ENCODE measurements at places on chromosomes 16 and 17. TPM values are rescaled to one million over a fixed set of nuclear protein-coding genes. Genes with fewer than 3 reads are reported as not detected.

DNA sequence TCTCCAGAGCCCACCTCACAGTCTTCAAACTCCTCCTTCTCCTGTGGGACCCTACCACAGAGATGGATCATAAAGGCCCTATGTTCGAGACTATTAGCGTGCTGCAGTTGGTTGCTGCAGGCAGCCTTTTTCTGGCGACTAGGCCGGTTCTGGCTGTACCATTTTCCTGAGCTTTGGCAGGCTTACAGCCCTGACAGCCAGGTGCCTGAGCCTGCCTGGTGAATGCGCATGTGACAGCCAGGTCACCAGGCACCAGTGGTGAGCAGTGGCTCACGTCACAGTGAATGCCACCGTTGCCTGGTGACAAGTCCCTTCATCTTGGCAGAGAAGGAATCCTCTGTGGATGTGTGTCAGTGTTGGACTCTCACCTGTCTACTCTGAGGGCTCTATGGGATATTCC is 978.8 kb downstream of the KCNJ18 start:
- no peak for DNase-seq

EVI2A gene
- 11.8 TPM for total RNA-seq

GRCh38 chr17:36900160-36900512 is 37.1 kb upstream of the LHX1 start:
- no peak for DNase-seq

NOL3 gene
- total RNA-seq: 12.8 TPM

CMTM2 gene
- not detected for total RNA-seq

GPS1 gene
- 67.0 TPM for total RNA-seq

ITGA2B gene
- total RNA-seq: 0.26 TPM

ACE gene
- total RNA-seq: 2.5 TPM

ABCC11 gene
- 0.17 TPM for total RNA-seq

IGF2BP1 gene
- total RNA-seq: under 0.01 TPM

SDR42E1 gene
- total RNA-seq: 0.77 TPM

LAT gene
- 0.26 TPM for total RNA-seq

C1QTNF1 gene
- 45.2 TPM for total RNA-seq

- DNase-seq: peak; percentile 53
Observed at GRCh38 chr17:59572301-59572924, 7.0 kb downstream of the DHX40 start.

ZKSCAN2 gene
- 3.3 TPM for total RNA-seq

DNA sequence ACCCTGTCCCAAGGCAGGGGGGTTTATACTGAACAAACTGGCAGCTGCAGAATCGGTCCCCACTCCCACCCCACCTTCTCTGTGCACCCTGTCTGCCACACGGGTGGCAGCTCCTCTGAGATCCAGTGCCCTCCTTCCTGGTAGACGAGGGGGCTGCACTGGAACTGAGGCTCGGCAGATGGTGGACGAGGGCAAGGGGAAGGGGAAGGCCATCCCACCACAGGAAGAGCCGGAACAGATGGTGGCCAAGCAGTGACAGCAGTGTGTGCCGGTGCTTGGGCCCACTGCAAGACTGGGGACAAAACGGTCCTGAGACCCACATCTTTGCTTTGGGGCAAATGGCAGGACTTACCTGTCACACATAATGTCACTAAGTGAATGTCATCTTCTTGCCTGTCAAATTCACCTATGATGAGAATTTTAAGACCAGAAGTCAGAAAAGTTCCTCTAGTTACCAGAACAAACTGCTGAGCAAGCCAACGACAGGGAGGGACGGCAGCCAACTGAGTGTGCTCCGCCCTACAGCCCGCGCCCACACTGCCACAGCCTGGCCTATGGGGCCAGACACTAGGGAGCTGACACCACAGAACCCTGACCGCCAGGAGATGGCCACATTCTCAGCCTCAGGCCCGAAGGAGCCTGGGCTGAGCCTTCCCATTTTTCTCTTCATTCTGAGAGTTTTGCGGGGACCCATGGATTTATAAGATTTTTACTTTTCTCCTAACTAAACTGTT is 14.4 kb downstream of the NTAN1 start:
- DNase-seq: peak; percentile 81

HOXB6 gene
- total RNA-seq: 16.2 TPM

HES7 gene
- under 0.01 TPM for total RNA-seq

DNA sequence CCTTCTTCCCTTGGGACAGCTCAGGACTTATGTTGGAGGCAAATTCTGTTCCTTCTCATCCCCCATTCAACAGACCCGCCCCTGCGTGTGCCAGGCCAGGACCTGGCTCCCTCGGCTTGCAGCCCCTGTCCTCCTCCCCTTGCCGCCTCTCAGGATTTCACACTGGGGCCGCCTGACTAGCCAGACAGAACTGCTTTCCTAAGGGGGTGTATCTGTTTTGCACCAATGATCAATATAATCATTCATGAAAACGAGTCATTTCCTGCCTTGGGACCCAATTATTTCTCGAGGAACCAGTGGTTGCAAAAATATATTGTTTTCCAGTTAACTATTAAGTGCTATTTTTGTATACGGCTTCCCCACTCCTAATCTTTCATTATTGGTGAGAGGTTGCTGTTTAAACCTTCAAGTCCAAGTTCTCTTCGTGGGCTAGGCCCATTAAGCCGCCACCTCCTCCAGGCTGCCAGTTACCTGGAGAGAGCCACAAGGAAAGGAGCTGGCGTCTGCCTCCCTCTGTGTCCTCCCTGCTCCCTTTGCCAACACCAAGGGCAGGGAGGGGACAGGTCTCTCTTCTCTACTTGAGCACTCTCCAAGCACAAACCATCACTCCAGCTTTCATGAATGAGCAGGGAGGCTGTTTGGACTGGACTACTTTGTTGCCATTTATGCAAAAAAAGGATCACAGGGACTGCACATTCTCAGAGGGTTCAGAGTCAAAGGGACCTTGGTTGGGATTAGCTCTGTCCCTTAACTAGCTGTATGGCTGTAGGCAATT is 8.9 kb downstream of the DCAKD start:
- DNase-seq: no peak

DNA sequence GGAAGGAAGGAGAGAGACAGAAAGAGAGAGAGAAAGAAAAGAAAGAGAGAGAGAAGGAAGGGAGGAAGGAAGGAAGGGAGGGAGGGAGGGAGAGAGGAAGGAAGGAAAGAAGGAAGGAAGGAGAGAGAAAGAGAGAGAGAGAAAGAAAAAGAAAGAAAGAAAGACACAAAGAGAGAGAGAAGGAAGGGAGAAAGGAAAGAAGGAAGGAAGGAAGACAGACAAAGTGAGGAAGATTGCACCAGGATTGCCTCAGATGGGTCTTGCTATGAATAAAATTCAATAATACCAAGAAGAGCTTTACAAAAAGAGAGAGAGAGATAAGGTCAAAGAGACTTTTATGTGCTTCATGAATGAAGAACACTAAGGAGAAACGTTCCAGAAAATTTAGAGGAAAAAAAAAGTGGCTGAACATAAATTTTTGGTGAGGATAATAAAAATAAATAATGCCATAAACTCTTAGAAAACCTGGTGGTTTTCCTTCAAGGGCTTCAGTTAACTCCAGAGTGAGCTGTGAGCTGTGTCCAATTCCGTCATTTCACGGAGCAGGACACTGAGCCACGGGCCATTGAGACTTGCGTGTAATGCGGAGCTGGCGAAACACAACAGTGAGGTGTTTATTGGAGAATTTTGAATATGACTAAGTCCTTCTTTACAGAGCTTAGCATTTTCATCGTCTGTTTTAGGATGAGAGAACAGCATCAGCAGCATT is 72.7 kb upstream of the TNRC6C start:
- DNase-seq: no peak

DNA sequence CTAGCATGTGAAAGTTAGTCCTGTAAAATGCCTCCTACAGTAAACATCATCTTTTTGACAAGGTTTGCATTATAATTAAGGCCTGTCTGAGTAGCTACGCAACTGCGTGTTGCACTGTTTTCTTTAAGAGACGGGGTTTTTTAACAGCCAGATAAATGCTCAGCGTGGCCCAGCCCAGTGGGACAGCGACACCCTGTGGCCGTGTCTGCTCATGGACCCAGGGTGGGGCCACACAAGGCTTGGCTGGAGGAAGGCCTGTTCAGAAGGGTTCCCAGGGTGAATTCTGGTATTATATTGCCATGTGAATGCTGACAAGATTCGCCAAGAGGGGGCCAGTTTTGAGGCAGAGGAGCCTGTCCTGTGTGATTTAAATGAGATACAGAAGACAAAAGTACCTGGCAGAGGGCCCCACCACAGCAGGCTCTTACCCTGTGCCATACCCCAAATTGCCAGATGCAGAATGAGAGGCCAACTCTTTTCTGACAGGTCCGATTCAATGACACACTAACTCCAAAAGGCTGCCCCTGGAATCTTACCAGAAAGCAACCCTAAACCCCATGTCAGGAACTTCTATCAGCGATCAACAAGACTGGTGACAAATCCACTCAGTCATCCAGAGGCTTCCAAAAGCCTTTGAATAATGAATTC is 65.9 kb upstream of the IRX6 start:
- peak; percentile 27 for DNase-seq

GRCh38 chr17:68800751-68801150 is 154.4 kb downstream of the ABCA8 start:
- peak; percentile 35 for DNase-seq

GRCh38 chr17:59848778-59849177 is 44.0 kb downstream of the TUBD1 start:
- DNase-seq: peak; percentile 61

DNA sequence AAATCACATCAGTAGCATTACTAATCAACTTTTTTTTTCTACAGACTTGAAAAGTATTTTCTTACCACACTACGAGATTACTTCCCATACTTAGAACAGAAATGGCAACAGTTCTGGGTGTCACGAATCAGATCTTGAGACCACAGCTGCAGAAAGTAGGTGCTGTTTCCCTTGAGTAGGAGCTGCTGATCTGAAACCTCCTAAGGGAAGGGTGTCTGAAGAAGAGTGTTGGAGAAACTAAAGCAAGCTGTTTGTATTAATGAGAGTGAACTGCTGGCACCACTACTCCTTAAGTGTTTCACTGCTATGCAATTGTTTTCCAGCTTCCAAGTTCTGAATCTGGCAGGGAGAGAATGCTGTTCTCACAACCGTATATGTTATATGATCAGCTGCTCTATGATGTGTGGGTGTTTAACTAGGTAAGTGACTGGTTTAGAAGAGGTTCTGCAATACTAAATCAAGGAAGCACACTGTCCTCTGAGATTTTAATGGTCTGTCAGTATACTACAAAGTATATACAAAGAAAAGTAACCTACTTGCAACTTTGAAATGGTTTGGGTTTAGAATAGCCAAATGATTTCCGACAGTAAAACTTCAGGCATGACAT is 3.3 kb downstream of the ZNF652 start:
- no peak for DNase-seq

DNA sequence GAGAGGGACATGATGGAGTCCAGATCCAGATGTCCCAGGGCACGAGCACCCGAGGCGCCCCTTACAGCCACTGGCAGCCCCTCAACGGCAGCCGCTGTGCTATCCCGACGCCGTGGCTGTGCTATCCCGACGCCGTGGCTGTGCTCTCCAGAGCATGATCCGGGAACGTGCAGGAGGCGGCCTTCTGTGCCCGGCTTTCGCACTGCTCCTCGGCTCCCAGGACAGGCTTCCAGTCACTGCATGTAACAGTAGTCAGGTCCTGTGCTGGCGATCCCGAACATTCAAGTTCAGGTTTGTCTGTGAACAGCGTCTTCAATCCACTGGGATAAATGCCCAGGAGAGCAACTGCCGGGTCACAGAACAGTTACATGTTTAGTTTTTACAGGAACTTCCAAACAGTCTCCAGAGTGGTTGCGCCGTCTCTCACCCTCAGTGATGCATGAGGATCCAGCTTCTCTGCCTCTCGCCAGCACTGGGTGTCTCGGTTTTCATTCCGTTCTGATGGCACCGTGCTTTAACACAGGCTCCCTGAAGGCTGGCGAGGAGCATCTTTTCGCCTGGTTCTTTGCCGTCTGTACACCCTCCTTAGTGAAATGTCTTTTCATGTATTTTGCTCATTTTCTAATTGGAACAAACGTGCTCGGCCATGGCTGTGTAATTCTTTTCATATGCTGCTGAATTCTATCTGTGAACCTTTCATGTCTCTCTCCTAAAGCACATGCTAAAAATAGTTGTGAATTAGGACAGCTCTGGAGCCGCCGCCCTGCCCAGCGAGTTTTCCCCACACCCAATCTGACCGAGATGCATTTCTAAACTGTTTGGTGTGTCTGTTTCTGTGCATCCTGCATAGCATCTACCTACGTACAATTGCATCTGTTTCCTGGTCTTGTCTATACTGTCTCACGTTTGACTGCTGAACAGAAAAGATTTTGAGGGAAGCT is 72.6 kb upstream of the METRNL start:
- DNase-seq: no peak

HAS3 gene
- total RNA-seq: 0.26 TPM

DNA sequence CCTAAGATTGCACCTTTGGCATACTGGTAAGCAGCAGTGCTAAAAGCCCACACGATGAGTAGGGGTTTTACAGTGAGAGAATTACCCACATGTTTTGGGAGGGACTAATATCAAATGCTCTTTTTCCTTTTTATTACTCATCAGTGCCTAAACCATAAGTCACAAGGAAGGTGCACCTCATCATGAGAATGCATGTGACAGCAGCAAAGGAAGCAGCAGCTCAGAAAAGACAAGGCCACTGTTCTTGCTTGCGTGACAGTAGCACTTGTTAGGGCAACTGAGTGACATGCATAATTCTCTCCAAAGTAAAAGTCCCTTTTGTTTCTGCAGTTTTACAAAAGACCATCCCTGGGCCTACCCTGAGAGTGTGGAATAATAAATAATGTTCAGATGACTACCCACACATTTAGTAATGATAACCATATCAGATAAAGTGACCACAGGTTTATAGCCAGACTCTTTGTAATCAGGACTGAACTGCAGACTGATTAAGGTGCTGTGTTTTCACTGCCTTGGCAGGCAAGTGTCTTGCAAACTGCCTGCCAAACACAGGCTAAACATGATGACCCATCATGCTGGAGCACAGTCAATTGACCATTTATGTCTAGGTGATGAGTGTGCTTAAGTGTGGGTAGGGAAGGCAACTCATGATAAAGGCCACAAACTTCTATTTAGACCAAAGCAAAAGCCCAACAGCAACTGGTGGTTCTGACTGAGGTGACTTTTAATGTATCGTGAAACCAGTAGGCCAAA is 1751.4 kb downstream of the TP53TG3F start:
- no peak for DNase-seq

DNA sequence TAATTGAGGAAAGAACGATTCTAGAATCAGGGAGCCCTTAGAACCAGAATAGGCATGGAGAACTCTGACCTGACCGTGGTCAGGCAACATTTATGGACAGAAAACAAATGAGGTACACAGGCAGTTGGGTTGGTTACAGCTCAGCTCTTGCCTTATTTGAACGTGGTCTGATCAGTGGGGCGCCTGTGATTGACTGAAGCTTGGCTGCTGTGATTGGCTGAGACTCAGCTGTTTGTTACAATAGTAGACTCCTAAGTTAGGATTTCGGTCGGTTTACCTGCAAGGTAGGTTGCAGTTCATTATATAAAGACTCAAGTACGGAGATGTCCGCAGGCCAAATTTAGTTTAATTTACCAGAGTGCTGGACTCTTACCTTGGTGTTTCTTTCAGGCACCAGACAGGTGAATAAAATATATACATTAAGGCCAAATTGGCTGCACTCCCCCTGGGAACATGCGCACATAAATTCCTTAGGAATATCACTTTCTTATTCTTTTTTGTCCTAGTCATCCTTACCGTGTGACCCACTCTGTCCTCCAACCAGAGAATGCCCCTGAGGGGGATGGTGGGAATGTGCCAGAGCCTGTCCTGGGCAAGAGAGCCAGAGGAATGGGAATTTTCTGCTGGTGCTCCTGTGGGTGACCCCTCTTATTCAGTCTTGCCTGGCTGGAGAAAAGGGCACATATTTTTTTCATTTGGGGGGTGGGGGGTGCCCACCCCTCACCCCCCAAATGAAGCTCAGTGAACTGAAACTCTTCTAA is 7.5 kb upstream of the CSNK2A2 start:
- DNase-seq: no peak

- no peak for DNase-seq
Observed at GRCh38 chr16:30784215-30784614, 2.8 kb downstream of the ZNF629 start.

RNU2-1 gene
- total RNA-seq: not detected
